Esophagus muscularis mucosa (tissue), 4 donors: ENCODE measurements at places on chromosomes 3 and 15. TPM values are rescaled to one million over a fixed set of nuclear protein-coding genes. Genes with fewer than 3 reads are reported as not detected.

TMA7 gene
- 270 TPM for total RNA-seq

GRCh38 chr15:36753173-36753572 is 173.7 kb downstream of the CDIN1 start:
- H3K4me1 ChIP-seq: no peaks in the 10 kb centered on the region
- H3K27ac ChIP-seq: no peak overlapping the region
- no peak overlapping the region for H3K4me3 ChIP-seq
- H3K36me3 ChIP-seq: no peaks in the 10 kb centered on the region
- H3K27me3 ChIP-seq: no peaks in the 10 kb centered on the region
- no peak for DNase-seq

GRCh38 chr3:45592405-45592804 is 2.1 kb upstream of the LIMD1 start:
- H3K27ac ChIP-seq: peak overlapping the region; percentile 89
- DNase-seq: no peak
- H3K27me3 ChIP-seq: no peaks in the 10 kb centered on the region

DNA sequence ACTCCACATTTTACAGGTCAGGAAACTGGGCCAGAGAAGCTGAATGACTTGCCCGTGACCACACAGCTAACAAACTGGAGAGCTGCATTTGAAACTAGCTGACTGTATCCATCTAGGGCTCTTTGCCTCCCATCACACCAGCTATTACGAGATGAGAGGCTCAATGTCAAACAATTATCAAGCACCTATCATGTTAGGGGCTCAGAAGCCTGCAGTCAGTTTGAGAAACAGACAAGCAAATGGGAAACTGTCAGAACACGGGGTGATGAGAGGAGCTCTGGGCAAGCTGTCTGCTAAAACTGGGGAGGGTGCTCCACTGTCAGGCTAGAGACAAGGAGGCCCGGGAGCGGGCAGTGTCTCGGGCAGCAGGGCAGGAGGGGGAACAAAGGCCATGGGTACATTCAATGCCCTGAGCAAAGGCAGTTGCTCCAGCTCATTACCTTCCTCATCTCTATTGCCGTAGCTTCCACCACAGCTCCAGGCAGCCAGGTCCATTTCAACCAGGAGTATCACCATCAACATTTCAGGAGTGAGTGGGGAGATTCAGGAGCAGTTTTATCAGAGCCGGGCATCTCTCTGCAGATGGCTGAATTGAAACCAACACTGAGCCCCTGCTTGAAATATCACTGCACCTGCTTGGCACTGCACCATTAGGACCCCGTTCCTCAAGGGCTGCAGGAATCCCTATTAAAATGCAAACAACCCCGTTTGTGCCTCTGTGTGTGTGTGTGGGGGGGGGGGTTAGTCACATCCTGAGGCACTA is 122.6 kb downstream of the RAB11A start:
- DNase-seq: no peak
- H3K27ac ChIP-seq: no peak overlapping the region
- H3K4me1 ChIP-seq: no peaks in the 10 kb centered on the region
- no peaks in the 10 kb centered on the region for H3K36me3 ChIP-seq
- H3K27me3 ChIP-seq: peaks cover 2% of the 10 kb centered on the region
- H3K4me3 ChIP-seq: no peak overlapping the region

DNA sequence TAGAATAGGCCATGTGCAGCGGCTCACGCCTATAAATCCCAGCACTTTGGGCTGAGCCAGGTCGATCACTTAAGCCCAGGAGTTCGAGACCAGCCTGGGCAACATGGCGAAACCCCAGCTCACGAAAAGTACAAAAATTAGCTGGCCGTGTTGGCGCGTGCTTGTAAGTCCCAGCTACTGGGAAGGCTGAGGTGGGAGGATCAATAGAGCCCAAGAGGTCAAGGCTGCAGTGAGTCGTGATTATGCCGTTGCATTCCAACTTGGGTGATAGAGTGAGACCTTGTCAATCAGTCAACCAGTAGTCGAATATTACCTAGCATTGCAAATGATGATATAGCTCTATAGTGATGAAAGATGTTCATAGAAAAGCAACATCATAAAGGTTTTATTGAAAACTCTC is 51.9 kb downstream of the USP8 start:
- no peaks in the 10 kb centered on the region for H3K27me3 ChIP-seq
- peaks cover 34% of the 10 kb centered on the region for H3K36me3 ChIP-seq
- H3K4me3 ChIP-seq: no peak overlapping the region
- no peak for DNase-seq
- H3K27ac ChIP-seq: no peak overlapping the region

KLHDC8B gene
- total RNA-seq: 83.5 TPM

DNA sequence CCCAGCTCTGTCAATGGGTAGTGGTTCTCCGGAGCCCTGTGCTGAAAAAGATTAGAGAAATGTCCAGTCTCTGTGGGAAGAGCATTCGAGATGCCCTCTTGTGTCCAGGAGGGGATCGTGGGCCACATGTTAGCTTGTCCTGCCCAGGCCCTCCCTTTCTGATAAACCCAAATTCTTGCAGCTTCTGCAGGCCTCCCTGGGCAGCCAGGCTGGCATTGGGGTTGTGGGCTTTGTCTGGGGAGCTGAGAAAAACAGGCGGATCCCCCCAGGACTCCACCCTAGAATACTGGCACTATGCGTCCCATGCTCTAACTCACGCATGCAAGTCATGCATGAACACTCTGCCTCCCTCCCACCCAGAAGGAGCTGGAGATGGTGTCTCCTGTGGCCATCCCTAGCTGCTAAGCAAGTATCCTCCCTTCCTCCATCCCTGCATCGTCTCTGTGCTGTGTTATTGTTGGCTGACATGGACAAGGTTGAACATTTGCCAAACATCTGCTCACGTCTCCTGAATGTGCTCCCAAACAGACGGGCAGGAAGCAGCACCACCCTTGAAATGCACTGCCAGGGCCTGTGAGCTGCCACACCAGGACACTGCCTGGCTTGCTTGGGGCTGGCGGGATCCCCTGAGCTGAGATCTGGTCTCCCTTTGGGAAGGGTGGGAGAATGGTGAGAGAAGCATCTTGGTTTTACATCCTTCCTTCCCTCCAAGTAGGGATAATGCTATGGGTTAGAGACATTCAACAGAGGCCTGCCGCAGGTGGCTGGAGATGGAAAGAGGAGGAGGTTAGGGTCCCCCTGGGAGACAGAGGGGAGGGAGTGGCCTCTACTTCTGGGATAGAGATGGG is 26.5 kb downstream of the CFAP161 start:
- no peak overlapping the region for H3K4me3 ChIP-seq
- H3K4me1 ChIP-seq: peaks cover 28% of the 10 kb centered on the region
- no peaks in the 10 kb centered on the region for H3K36me3 ChIP-seq
- no peaks in the 10 kb centered on the region for H3K27me3 ChIP-seq

GRCh38 chr15:61915640-61916039 is 144.6 kb downstream of the VPS13C start:
- no peak for DNase-seq
- no peaks in the 10 kb centered on the region for H3K27me3 ChIP-seq

DNA sequence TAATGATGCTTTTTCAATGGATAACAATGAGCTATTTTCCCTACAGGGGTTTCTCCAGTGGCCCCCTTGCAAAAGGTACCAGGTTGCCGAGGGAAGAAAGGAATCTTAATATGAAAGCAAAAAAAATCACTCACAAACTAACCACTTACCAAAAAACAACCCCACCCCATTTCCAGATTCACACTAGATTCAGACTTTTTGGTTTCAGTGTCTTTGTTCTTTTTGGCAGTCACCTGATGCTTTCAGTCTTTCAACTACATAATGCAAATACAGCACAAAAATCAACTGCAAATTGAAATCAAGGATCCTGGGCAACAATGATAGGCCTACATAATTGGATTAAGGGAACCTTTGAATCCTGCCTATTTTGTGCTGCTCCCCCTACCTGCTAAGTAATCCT is 71.1 kb upstream of the RAP2B start:
- no peak for DNase-seq
- H3K4me1 ChIP-seq: no peaks in the 10 kb centered on the region
- no peak overlapping the region for H3K27ac ChIP-seq
- H3K4me3 ChIP-seq: no peak overlapping the region
- no peaks in the 10 kb centered on the region for H3K27me3 ChIP-seq
- no peaks in the 10 kb centered on the region for H3K36me3 ChIP-seq

DNA sequence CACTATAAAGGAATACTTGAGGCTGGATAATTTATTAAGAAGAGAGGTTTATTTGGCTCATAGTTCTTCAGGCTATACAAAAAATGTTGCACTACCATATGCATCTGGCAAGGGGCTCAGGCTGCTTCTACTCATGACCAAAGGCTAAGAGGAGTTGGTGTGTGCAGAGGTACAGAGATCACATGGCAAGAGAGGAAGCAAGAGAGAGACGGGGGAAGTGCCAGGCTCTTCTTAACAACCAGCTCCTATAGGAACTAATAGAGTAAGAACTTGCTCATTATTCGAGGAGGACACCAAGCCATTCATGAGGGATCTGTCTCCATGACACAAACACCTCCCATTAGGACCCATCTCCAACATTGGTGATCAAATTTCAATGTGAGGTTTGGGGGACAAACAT is 6.0 kb upstream of the FNDC3B start:
- H3K36me3 ChIP-seq: no peaks in the 10 kb centered on the region
- no peak for DNase-seq
- peaks cover 2% of the 10 kb centered on the region for H3K4me1 ChIP-seq
- no peaks in the 10 kb centered on the region for H3K27me3 ChIP-seq
- H3K27ac ChIP-seq: no peak overlapping the region

- H3K27ac ChIP-seq: no peak overlapping the region
- no peak for DNase-seq
- peaks cover 4% of the 10 kb centered on the region for H3K4me1 ChIP-seq
Observed at GRCh38 chr3:184417619-184418327, 37.9 kb downstream of the CHRD start.

DNA sequence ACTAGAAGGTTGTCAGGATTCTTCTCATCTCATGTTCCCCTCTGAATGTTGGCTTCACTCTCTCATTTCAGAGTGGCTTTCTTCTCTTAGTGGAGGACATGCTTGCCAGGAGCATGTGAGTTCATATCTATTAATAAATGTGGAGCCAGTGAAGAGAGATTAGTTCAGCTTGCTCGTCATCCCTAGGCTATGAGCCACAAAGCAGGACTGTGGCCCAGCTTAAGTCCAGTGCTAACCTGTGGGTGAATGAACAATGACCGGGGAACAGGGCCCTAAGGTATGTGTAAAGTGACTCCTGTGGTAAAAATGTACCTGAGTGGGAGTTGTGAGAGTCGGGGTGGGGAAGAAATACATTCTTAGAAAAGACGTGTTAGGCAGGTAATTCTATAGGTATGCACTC is 96.9 kb upstream of the TBL1XR1 start:
- no peaks in the 10 kb centered on the region for H3K27me3 ChIP-seq
- no peak overlapping the region for H3K4me3 ChIP-seq
- H3K27ac ChIP-seq: peak overlapping the region; percentile 58
- H3K36me3 ChIP-seq: no peaks in the 10 kb centered on the region

DNA sequence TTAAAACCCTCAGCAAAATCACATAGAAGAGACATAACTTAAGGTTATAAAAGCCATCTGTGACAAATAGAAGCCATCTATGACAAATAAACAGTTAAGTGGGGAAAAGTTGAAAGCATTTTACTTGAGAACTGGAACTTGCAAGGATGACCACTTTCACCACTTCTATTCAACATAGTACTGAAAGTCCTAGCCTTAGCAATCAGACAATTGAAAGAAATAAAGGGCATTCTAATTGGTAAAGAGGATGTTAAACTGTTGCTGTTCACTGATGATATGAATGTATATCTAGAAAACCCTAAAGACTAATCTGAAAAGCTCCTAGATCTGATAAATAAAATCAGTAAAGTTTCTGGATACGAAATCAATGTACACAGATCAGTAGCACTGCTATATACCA is 186.9 kb upstream of the SATB1 start:
- no peaks in the 10 kb centered on the region for H3K4me1 ChIP-seq
- H3K27me3 ChIP-seq: no peaks in the 10 kb centered on the region
- no peaks in the 10 kb centered on the region for H3K36me3 ChIP-seq
- no peak overlapping the region for H3K27ac ChIP-seq
- DNase-seq: no peak

- H3K27ac ChIP-seq: no peak overlapping the region
- no peaks in the 10 kb centered on the region for H3K27me3 ChIP-seq
- H3K4me3 ChIP-seq: no peak overlapping the region
- H3K4me1 ChIP-seq: no peaks in the 10 kb centered on the region
- no peak for DNase-seq
Observed at GRCh38 chr3:135090020-135090717, 295.1 kb downstream of the EPHB1 start.

CLCN2 gene
- total RNA-seq: 3.3 TPM

DNA sequence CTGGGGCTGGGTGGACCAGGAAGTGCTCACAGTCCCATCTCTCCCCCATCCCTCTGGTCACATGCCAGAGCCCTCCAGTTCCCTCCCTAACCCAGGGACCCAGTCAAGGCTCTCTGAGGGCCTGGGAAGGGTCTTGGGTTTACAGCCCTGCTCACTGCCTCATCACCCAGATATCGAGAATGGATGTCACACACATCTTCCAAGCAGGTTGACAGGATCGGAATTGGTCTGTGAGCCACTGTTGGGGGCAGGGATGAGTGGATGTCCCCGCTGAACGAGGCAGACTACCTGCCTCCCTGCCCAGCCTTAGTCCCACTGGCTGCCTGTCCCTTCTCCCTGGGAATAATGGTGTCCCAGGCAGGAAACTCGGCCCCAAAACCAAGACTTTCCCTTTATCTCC is 20.0 kb upstream of the GOLGA6C start:
- H3K4me1 ChIP-seq: no peaks in the 10 kb centered on the region
- no peak for DNase-seq
- H3K36me3 ChIP-seq: no peaks in the 10 kb centered on the region
- H3K27ac ChIP-seq: no peak overlapping the region
- no peak overlapping the region for H3K4me3 ChIP-seq
- no peaks in the 10 kb centered on the region for H3K27me3 ChIP-seq

OXNAD1 gene
- total RNA-seq: 13.3 TPM

DNA sequence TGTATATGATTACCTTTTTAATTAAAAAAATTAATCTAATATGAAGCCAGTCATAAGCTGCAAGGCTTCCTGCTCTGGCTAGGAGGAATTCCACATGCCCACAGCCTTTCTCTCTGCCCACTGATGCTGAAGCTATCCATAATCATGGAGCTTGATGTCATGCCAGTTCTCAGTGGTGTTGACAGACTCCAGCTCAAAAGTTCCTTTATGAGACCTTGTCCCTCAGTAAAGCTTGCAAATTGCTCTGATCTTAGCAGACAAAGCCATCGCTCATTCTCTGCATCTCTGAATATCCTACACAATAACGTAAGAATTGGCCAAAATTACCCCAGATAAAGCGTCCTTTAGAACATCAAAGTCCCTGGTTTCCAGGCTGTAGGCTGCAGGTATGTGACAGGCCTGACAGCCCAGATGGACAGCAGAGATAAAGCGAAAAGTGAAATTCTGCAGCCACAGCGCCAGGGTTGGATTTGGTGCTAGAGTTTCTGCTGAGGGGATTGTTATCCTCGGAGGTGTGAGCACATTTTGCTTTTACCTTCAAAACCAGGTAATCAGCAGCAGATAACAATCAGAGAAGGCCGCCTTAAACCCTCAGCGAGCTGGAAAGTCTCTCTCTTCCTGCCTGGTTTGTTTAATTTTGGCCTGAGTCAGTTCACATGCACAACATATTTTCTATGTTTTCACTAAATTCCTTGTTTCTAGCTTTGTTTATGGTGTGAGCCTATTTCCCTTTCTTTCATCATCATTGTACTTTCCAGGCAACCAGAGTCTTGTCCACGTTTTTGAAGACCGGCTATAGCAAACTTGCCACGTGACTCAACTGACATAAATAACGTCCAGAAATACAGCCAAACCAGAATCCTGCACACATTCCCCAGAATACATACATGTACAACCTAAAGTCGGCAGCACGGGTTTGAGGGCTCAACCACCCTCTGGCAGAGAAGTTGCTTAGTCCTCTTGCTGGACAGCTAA is 36.6 kb upstream of the ALDH1A3 start:
- no peaks in the 10 kb centered on the region for H3K36me3 ChIP-seq
- peaks cover 15% of the 10 kb centered on the region for H3K27me3 ChIP-seq
- H3K4me3 ChIP-seq: no peak overlapping the region
- H3K27ac ChIP-seq: no peak overlapping the region

AADACL2 gene
- 0.33 TPM for total RNA-seq

BFSP2 gene
- not detected for total RNA-seq
